Stimulated activated CD8-positive, alpha-beta memory T cell treated with anti-CD3 and anti-CD28 coated beads, Interleukin-2, amount 100 ng/mL, for 1 hour (primary cell): ENCODE measurements at places on chromosomes 16 and 17.
A peak's percentile ranks its signal among the peaks of the same experiment; 100 is the strongest.

DNA sequence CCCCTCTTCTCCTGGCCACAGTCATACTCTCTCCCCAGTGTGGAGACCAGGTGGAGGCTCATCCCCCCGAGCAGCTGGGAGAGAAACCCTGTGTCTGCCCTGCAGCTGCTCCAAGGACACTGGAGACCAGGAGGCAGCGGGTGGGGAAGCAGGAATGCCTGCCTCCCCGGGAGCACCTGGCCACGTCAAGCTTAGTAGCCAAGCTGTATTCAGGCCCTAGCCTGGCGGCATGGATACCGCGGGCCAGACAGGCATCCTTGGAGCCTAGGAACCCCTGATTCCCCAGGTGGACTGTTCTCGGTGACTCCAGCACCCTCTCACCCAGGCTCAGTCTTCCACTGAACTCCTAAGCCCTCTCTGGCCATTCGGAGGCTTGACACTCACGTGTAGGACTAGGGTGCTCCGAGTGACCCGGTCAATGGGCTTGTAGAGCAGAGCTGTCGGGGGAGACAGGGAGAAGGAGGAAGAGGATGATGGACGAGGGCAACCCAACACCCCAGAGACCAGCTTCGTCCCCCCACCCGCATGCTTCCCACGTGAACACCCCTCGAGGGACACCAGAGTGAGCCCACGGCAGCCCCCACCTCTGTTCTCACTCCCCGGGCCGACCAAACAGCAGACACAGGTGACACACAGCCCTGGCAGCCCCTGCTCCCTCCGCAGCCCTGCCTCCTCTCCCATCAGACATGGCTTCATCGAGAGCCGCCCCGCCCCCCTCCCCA lies 76.5 kb downstream of the TIMM22 start:
- no peak for DNase-seq

DNA sequence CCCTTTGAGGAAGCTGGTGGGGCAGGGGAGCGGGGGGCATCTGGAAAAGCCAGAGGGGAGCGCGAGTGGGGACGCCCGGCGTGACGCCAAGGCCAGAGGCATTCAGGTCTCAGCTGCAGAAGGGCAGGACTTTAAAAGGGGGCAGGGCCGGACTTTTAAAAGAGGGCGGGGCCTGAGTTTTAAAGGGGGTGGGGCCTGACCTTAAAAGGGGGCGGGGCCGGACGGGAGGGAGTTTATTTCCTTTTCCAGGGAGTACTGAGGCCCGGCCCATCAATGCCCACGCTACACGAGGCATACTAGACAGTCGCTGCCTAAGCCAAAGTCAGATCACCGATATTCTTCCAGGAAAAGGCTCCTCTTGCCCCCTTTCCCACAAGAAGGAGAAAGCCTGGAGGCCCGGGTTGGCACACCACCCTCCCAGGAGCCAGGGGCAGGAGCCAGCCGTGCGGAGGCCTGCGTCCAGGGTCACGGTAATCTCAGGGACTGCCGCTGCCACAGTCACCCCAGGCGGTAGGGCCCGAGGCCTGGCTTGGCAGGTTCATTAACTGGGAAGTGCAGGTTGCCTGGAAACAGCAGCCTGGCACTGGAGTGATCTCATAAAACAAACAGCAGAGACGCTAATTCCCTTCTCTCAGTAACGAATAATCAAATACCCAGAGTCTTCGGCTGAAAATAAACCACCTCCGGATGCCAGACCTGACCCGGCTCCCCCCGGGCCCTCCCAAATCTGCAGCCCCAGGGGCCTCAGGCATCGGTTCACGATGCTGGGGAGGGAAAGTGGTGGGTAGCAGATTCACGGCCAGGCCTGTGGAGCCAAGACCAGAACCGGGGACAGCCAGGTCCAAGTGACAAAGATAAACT lies 90.7 kb downstream of the TIMM22 start:
- DNase-seq: no peak

- DNase-seq: no peak
These were observed 1.2 kb upstream of the ZDHHC1 start for GRCh38 chr16:67417333-67418061.

DNA sequence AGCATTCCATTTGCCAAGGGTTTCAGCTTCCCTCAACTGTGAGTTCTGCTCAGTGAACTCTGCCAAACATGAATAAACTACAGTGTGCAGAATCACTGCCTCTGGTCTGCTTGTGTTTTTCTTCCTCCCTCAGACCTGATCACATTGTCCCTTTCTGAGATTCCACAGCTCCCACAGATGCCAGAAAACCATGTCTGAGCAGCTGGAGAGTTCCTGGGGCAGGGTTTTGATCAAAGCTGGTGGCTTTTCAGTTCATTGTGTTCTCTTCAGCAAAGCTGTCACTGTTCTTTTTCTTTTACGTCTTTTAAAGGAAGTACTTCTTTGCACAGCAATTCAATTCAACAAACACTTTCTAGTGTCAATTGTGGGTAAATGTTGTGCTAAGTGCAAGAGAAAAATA lies 555.8 kb downstream of the RBFOX1 start:
- no peak for DNase-seq

- no peak for DNase-seq
These were observed at the start of gene CX3CL1 for GRCh38 chr16:57372372-57373116. CX3CL1 (plus strand) TSS chr16:57372490; CDS start chr16:57372569, 79 bp downstream.

DNA sequence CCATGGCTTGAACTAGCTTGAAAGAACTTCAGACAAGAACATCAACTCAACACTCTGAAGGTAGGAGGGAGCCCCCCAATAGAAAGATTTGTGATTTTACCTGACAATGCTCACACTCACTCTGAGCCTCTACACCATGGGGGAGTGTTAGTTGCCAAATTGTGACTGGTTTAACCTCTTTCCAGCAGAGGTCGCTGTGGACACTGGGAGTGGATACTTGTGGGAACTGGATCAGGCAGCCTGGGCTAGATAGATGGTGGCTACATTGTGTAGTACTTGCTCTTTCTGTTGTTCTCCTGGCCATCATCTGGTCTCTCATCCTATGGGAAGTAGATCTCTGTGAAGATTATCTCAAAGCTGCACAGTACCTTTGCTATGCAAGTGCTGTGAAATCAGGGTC lies 2.9 kb downstream of the SMPD3 start:
- no peak for DNase-seq

- no peak for DNase-seq
These were observed 46.6 kb upstream of the GRIN2A start for GRCh38 chr16:10228779-10229178.

GRCh38 chr16:49947907-49948678 lies 76.9 kb upstream of the CNEP1R1 start:
- no peak for DNase-seq

GRCh38 chr16:18049547-18050133 lies 286.9 kb downstream of the NPIPA8 start:
- DNase-seq: no peak

DNA sequence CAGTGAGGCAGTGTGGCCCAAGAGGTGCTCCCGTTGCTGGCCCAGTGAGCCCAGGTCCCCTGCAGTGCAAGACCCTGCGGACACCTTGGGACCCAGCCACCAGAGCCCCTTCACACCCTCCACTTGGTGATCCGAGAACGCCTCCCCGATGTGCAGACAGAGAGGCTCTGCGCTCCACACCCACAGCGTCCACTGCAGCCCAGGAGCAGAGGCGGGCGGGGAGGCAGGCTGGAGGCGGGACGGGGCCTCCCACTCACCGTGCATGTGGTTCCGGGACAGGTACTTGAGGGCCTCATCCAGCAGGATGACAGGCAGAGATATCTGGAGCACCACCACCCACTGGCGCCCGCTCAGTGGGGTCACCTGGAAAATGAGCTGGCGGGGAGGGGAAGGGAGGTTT lies 12.1 kb upstream of the P2RX1 start:
- DNase-seq: no peak

- DNase-seq: peak; percentile 14
These were observed 16.6 kb downstream of the COPRS start for GRCh38 chr17:31842195-31843069.

DNA sequence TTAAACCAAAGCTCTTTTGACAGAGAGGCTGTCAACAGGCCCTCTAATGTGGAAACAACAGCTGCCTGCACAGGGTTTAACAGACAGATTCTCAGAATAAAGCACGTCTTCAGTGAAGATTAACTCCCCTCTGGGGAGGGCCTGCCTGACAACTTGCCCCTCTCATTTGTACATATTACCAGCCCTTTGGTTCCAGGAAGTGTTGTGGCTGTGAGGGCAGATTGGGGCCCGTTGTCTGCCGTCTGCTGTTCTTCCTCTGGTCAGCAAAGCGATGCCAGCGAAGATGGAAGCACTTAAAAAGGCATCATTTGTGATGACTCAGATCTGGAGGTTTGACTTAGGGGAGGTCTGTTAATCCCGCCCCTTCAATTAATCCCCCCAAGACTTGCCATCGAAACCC lies 177.0 kb upstream of the IRX6 start:
- no peak for DNase-seq

DNA sequence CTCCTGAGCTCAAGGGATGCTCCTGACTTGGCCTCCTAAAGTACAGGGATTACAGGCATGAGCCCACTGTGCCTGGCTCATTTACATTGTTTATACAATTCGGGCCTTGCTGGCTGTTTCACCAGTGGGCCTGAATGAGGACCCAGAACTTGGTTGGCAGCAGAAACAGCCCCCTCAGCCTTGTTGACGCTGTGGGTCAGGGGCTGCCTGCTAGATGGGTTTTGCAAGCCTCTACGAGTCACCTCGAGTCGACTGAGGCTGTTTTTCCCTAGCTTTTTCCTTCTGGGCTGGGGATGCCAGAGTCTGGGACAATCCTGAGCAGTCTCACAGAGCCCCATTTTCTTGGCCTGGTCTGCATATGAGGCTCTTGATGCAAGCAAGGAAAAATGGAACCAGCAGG lies 16.1 kb downstream of the PPL start:
- DNase-seq: no peak

- no peak for DNase-seq
These were observed at the start of gene SCIMP for GRCh38 chr17:5234645-5235576. SCIMP (minus strand) TSS chr17:5234860; CDS start chr17:5234755, 105 bp downstream.

GRCh38 chr16:85839681-85840240 lies 40.3 kb downstream of the COX4I1 start:
- no peak for DNase-seq

DNA sequence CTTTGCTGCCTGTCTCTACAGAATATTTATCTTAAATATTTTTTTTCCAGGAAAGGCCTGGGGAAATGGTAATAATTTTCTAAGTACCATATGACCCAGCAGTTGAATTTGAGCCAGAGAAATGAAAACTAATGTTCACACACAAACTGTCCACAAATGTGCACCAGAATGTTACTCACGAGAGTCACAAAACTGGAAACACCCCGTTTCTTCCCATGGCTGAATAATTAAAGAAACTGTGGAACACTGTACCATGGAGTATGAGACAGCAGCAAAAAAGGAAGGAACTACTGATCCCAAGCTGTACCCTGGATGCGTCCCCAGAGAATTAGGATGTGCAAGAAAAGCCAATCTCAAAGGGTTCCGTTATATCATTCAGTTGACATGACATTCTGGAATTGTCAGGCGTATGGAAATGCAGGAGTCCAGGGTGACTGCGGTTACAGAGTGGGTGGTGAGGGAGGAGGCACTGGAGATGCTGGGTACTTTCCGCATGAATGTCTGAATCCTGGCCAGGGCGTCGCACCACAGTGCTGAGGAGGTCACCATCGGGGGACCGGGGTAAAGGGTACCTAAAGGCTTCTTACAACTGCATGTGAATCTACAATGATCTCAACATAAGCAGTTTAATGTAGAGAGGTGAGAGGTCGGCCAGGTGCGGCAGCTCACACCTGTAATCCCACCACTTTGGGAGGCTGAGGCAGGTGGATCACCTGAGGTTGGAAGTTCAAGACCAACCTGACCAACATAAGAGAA lies 34.5 kb downstream of the USP22 start:
- no peak for DNase-seq

GRCh38 chr17:13484020-13484419 lies 117.7 kb downstream of the HS3ST3A1 start:
- no peak for DNase-seq

GRCh38 chr17:63435681-63436522 lies 10.2 kb downstream of the CYB561 start:
- no peak for DNase-seq

DNA sequence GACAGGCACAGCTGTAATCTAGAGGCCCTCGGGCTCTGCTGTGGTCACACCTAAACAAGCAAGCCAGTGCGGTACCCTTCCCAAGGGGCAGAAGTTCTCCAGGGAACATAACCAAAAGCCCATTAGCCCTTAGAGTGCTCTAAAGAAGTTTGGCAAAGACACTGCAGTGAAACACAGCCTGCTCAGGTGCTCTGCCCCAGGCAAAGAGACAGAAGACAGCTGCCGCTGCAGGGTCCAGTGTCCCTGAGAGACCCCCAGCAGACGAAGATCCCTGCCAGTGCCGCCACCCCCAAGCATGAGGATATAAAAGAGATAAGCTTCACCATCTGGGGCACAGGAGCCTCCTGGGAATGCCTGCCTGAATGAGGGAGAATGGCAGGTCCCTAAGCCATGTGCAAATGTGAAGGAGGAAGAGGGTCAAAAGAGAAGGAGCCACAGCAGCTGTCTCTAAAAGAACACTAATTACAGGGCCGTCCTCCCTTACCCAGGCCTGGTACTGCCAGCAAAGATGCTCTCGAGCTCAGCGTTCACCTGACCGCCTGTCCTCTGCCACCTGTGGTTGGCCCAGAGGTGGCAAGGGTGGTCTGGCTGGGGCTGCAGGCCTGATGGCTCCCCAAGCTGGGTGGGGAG lies 29.7 kb downstream of the CUEDC1 start:
- no peak for DNase-seq
